Ecto neural progenitor cell (in vitro differentiated cells): ENCODE measurements at places on chromosomes 7 and 10.
A peak's percentile ranks its signal among the peaks of the same experiment; 100 is the strongest.

DNA sequence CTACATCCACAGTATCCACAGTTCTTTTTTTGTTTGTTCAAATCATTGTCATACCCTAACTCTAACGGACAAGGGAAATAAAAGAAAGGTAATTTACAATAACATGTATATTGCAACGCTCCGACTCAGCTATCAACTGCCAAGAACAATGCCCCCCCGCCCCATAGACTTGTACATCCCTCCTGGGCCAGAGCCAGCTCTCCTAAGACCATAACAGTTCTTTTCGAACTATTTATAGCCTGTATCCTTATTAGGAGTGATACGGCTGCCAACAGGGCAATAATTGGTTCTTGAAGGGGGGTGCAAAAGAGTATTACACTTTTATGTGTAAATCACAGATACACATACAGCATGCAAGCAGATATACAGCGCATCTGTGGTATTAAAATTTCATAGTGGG, 495.7 kb downstream of the GALNT17 start:
- DNase-seq, result no peak

- no peak for DNase-seq
These were observed 9.9 kb upstream of the STEAP2 start for GRCh38 chr7:90201500-90202195.

GRCh38 chr7:98863601-98864000, 6.2 kb downstream of the TMEM130 start:
- no peak for DNase-seq

DNA sequence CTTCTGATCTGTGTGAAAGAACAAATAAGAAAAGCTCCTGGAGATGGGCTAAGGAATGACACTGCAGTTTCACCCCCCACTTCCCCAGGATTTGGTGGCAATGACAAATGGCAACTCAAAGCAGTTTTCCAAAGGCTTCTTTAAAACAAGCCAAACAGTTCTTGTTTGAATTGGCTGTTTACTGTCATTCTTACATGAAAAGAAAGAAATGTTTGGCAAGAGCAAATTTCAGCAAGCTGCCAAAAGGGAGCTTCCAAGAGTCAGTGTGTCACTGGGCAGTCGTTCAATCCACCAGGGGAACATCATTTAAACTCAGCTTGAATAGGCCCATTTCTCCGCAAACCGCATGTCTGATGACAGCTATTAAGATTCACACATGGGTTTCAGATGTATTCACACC, 119.0 kb upstream of the RHOBTB1 start:
- DNase-seq, result no peak

DNA sequence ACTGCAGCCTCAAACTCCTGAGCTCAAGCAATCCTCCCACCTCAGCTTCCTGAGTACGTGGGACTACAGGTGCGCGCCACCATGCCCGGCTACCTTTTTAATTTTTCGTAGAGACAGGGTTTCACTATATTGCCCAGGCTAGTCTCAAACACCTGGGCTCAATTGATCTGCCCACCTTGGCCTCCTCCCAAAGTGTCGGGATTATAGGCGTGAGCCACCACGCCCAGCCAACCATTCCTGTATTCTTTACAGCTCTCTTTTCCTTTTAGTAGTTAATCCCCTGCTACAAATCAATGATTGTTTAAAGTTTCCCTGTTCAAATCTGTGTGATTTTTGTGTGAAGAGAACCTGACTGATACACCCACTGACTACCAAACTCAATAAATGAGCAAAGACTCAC, 75.4 kb upstream of the SVIL start:
- DNase-seq, result no peak

DNA sequence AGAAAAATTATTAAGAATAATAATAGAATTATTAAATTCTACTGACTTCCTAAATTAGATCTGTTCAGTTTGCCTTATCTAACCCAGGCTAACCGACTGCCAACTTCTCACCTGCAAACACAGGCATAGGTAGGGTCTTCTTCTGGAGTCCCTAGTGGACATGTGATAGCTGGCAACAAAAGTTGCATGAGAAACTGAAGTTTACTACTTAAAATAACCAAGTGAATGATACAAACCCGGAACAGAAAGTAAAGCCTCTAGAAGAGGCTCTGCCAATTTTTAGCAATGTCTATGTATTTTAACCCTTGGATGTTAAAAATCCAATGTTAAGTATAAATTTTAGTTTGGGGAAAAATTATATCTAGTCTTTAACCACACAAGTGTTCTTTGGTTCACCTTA, 37.6 kb downstream of the NDUFB2 start:
- DNase-seq, result no peak

GRCh38 chr7:462173-463103, 57.2 kb downstream of the PDGFA start:
- DNase-seq, result no peak

GRCh38 chr10:79178614-79179163, 109.9 kb downstream of the ZMIZ1 start:
- peak; percentile 71 for DNase-seq

GRCh38 chr7:107332488-107333269, 137.2 kb upstream of the GPR22 start:
- DNase-seq, result no peak

DNA sequence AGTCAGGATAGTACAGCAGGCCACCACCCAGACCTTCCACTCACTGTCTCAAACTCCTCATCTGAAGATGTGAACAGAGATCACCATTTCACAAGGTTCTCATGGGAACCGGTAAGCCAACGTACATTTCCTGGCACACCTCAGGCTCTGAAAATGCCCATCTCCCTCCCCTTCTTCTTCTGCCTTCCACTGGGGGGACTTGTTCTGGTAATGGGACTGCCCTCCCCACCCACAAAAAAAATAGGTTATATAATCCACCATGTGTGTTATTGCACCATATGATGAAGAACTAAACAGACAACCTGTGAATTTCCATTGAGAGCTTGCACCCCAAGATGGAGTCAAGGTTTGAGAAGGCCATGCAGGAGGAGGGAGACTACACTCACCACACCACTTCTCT, 42.1 kb upstream of the IKZF1 start:
- no peak for DNase-seq

GRCh38 chr7:98399890-98400541, 874 bp downstream of the BAIAP2L1 start:
- DNase-seq, result peak; percentile 69

- no peak for DNase-seq
These were observed 8.8 kb downstream of the INPP5F start for GRCh38 chr10:119734396-119735332.

GRCh38 chr10:43130770-43131171, 7.5 kb upstream of the CSGALNACT2 start:
- no peak for DNase-seq
